ENCODE measurements at places on chromosomes 12 and 14.

GRCh38 chr14:74599321-74599761, 12.7 kb downstream of the LTBP2 start:
- DNase-seq, result no peak

GRCh38 chr12:124829008-124829707, 34.5 kb downstream of the SCARB1 start:
- no peak for DNase-seq

- DNase-seq, result no peak
Measured at GRCh38 chr12:64616201-64616600, 5.9 kb downstream of the RASSF3 start.

DNA sequence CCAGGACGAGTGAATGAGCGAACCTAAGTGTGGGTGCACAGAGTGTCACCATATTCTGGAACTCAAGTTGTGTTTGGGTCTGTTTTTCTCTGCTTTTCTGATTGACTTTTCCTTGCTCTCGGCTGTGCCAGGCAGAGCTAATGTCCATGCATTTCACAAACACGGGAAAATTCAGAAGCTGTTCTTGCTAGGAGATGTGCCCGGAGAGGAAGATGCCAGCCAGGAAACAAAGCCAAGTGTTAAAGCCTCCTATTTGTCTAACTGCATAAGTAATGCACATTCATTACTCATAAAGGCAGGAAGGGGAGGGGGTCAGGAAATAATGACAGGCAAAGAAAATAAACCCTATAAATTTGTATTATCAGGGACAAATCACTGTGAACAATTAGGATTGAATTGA, 250.4 kb upstream of the SFSWAP start:
- DNase-seq, result no peak

DNA sequence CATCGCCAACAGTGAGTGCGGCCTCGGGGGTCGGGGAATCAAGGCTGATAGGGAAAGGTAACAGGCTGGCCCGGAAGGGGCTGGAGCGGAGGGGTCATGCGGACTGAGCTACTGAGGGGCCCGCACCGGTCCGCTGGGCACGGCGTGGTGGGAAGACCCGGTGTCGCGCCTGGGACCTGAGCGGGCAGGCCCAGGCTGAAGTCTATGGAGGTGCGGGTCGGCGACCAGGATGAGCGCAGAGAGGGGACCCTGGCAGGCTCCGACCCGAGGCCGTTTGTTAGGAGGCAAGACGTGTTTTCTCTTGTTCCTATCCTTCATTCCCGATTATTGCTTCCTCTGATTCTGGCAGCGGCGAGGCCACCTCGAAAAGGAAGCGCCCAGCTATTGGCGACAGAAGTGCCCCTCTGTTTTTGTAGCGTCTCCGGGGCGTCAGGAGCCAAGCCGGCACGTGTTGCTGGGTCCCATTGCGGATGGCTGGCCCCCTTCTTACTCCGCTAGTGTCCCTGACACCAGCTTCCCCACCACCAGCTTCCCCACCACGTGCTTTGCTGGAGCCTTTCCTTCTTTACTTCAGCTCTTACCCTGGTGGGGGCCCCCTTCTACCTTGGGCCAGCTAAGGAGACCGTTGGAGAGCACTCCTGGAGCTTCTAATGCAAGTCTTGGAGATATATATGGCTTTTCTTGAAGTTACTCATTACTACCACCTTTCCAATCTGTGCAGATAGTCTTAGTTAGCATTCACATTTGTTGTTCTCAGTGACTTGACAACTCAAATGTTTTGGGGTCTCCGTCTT, 653 bp downstream of the PA2G4 start:
- no peak for DNase-seq

GRCh38 chr14:96051642-96052540, 12.7 kb downstream of the C14orf132 start:
- no peak for DNase-seq

GRCh38 chr14:29858299-29858698, 69.3 kb downstream of the PRKD1 start:
- no peak for DNase-seq

DNA sequence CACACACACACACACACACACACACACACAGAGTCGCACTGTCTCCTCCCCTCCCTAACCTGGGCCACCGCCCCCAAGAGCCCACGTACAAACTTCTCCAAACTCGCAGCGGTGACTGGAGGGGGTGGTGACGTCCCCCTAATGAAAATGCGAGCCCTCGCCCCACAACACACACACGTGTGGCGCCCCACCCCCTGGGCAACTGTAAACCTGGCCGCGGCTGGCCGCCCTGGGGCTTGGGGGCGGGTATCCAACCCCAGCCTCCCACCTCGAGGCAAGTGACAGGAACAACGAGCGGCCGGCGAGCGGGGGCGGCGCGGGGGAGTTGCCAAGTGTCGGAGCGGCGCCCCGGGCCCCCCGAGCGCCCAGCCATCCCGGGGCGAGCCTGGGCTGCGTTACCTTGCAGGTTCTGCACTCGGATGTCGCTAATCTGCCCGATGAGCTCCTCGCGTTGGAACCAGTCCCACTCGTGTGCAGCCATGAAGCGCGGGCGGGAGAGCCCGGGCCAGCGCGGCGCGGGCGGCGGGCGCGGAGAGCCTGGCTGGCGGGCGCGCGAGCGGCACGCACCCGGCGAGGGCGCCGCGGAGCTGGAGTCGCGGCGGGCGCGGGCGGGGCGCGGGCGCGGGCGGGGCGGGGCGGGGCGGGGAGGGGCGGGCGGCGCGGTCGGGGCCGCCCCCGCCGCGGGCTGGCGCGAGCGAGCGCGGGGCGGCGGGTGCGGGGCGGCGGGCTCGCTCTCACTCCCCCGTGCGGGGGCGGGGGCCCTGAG, at the start of gene CLMN:
Gene CLMN (minus strand): TSS at position 597 of the 766 bp plus-strand sequence. CDS start 116 bp downstream, at position 481.
- peak; percentile 27 for DNase-seq

DNA sequence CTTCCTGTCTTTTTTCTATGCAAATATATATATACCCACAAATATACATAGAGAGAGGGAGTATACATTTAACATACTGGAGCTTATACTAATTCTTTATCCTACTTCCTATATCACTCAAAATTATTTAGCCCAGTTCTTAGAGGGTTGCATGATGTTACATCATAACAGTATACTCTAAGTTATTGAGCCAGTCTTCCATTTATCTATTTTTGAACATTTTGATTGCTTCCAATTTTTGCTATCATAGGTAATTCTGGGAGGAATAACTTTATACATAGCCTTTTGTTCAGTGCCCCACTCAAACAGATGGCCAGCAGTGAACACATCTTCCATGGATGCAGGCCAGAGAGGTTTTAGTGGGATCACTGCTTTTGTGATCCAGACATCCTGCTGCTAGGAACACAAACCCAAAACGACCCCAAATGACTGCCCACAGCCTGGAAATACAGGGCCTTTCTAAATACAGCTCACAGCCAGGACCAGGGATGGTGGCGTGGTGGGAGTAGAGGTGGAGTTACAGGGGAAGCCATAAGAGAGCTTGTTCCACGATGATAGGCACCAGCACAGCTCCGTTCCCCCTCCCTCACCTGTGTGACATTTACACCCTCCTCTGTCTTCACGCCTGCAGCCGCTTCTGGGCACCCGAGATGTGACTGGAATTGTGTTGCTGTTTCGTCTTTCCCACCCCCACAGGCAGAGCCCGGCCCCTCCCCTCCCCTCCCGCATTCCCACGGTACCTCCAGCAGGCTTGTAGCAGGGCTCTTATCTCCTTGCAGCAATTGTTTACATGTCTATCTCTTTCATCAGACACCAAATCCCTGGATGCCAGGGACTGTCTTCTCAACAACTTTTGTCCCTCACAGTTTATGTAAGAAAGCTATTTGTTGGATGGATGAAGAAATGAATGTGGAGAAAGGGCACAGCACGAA, 30.7 kb upstream of the HDAC7 start:
- no peak for DNase-seq

DNA sequence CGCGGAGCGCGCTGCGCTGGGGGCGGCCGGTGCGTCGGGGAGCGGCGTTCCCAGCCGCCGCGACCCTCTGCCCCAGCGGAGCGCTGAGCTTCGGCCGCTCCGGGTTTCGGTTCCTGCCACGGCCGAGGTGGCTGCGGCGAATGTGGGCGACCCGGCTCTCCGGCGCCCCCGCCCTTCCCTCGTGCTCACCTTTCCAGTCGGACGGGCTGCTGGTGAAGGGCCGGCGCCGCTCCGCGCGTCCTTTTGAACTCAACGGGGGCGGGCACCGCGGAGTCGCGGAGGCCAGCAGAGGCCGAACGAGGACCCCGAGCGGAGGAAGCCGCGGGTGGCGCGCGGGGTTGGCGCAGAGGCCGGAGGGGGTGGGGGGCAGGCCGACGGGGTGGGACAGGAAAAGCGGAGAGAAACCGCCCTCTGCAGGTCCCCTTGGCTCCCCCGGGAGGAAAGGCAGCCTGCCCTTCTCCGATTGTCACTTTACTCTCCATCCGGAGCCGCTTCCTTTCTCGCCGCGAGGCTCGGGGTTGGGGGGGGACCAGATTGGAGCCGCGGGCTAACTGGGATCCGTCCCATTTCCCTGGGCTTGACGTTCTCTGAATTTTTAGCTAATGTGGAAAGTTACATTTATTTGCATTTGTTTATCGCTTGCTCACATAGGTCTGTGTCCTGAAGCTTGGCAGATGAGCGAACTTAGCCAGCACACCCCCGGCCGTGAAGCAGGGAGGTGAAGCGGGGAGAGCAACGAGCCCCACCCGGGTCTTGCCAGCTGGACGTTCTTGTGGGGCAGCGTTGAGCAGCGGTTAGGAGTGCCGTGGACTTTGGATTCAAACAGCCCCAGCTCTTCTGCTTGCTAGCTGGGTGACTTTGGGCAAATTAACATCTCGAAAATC, at the start of gene SMAGP:
Gene SMAGP (minus strand): TSS at position 349 of the 884 bp plus-strand sequence. CDS start 1,137 bp downstream, outside the sequence.
- peak; percentile 44 for DNase-seq

DNA sequence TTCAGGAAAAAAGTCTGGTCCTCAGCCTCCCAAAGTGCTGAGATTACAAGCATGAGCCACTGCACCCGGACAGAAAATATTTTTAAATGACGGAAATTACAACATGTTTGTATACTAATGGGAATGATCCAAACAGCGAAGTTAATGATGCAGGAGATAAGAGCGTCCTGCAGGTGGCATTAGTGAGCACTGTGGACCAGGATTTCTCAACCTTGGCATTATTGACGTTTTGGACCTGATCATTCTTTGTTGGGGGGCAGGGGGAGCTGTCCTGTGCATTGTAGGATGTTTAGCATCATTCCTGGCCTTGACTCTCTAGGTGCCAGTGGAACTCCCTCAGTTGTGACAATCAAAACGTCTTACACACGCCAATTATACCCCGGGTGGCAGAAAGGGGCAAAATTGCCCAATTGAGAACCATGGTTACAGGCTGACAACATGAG, 34.1 kb downstream of the SCFD1 start:
- DNase-seq, result peak; percentile 38

DNA sequence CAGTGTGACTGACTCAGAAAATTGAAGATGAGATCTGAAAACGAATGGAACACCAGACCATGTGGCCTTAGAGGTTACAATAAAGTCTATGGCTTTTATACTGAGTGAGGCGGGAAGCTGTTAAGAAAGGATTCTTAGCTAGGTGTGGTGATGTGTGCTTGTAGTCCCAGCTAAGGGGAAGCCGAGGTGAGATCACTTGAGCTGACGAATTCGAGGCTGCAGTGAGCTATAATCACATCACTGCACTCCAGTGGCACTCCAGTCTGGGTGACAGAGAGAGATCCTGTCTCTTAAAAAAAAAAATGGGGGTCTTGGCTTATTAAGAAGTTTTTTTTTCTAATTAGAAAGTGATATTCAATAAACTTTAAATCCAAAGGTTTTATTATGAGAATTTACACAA, 678.6 kb downstream of the TMTC2 start:
- no peak for DNase-seq

- no peak for DNase-seq
Measured at GRCh38 chr12:3641428-3642018, 111.4 kb downstream of the CRACR2A start.

Data from neural crest cell (in vitro differentiated cells).